ENCODE measurements at places on chromosomes 6 and 20.

DNA sequence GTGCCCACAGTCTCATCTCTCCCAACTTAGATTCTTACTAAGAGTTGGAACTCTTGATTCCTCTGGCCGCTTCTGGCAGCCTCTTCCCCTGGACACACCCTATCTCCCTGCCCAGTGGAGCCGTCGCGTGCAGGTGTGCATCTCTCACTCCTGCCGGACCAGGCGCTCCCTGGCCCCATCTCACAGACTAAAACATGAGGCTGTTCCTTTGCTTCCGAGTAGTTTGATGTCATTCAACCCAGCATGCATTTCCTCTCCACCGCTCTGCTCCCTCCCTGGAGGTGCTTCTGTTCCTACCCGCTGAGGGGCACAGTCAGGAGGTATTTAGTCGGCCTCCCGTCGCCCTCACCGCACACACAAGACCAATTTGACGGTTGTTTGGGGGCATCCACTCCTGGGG, 228.0 kb upstream of the QKI start:
- DNase-seq, result no peak

GRCh38 chr6:156881687-156882629, 104.8 kb downstream of the ARID1B start:
- DNase-seq, result no peak

DNA sequence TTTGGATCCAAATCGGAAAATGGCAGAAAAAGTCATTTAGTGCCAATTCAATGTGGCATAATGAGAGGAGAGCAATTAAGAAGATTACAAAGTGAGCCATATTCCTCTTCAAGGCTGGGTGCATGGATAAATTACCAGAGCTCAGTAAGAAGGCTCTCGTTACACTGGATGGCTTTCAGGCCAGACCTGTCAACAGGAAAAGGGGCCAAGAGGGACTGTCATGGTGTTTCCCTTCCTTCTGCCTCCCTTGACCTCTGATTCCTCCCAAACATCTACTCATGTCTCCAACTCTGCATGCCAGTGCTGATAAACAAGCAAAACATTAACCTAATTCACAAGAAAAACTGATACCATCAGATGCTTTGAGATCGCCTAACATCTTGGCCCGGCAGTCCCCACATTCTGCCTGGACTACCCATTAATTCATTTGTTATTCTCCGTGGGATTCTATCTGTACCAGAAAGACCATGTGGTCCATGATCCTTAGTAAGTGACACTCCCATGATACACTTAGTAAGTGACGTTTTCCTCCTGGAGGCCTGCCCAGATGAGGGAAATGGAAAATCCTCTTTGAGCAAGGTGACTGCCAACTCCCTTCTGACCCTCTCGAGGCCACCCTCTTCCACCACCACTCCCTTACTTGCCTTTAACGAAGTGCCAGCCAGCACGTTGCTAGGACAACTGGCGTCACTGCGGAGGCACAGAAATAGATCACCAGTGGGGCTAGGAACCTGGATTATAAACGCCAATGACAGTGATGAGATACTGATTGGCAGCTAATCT, 239.2 kb downstream of the GMPR start:
- DNase-seq, result no peak

- DNase-seq, result no peak
These were observed 31.9 kb upstream of the PRELID3B start for GRCh38 chr20:59074456-59074855.

DNA sequence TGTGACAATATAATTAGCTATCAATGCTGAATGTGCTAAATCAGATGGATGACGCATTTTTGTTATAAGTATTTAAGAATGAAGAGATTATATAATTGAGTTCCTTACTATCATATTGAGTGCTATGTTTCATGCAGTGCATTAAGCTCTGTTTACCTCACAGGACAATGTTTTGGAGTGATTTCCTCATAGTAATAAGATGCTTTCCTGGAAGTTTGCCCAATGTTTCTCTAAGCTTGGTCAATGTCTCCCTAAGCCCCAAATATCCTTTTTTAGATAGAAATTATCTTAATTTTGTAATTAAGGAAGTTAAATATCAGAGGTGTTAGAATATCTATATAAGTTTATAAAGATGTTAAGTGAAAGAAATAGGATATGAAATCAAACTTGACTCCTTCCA, 489.6 kb downstream of the MMUT start:
- no peak for DNase-seq

- no peak for DNase-seq
These were observed 22.0 kb downstream of the STXBP5 start for GRCh38 chr6:147226163-147226724.

- DNase-seq, result no peak
These were observed 27.6 kb downstream of the PHACTR3 start for GRCh38 chr20:59631751-59632540.

Data from activated CD4-positive, alpha-beta memory T cell treated with anti-CD3 and anti-CD28 coated beads for 36 hours (primary cell).